ENCODE measurements at places on chromosomes 6 and 20.

DNA sequence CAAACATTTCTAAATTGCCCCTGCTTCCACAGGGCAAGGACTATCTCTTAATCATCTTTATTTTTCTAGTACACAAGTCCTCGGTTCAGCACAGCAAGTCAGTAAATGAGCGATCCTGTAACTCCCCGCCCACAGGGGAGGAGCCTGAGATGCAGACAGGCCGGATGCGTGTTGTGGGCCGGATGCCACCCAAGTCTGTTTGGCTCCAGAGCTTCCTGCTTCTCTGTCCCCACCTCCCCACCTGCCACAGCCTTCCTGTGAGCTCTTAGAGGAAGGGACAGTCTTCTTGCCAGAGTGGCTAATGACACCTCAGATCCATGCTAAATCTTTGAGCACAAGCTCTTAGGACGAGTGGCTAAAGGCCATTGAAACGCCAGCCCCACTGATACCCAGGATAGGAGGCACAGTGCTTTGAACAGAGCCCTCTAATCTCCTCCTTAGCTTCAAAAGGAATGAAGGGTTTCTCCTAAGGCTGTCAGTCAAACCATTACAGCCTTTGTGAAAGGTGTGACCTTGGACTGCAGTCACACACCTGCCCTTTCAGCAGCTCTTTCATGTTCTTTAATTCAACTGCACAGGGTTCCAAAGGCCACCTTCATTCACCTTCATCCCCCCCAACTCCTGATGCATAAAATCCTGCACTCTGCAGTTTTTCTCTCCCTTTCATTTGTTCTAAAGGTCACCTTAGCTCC is 264.3 kb downstream of the TFAP2C start:
- no peak for DNase-seq

GRCh38 chr6:11767978-11768756 is 10.4 kb downstream of the ADTRP start:
- DNase-seq = no peak

DNA sequence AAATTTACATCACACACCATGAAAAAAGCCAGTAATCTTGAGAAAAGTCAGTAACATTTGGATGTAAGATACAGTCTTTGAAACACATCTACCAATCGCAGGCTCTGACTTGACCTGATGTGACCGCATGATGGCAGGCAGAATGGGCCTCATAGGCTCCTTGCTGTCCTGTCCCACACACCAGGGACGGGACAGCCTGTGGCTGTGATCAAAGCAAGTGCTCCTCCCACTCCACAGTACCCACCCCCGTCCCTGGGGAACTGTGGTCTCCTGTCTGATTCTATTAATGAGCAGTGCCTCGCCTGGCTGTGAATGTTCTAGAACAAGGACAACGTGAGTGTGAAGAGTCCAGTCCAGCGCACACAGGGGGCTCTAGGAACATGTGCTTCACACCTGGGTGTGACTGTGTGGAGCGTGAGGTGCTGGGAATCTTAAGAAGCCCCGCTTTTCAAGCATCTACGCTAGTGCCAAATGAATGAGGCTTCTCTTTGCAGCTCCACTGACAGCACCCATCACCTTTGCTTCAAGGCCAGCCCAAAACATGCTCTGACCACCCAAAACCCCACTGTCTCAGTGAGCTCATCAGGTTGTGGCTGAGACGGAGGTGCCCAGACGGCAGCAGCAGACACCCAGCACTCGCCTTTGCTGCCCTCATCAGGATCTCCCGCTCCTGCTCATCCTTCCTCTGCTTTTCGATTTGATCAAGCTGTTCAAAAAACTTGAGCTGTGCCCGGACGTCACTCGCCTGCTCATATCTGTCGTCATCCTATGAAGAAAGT is 67.1 kb downstream of the TAF4 start:
- no peak for DNase-seq

- no peak for DNase-seq
Measured at GRCh38 chr6:9412951-9413559, 977.7 kb upstream of the SLC35B3 start.

- DNase-seq = no peak
Measured at GRCh38 chr6:155455766-155456165, at the start of gene NOX3. Gene NOX3 (minus strand): TSS chr6:155455839. CDS start chr6:155455800, 39 bp downstream.

GRCh38 chr6:106363401-106364138 is 3.1 kb downstream of the CRYBG1 start:
- no peak for DNase-seq

DNA sequence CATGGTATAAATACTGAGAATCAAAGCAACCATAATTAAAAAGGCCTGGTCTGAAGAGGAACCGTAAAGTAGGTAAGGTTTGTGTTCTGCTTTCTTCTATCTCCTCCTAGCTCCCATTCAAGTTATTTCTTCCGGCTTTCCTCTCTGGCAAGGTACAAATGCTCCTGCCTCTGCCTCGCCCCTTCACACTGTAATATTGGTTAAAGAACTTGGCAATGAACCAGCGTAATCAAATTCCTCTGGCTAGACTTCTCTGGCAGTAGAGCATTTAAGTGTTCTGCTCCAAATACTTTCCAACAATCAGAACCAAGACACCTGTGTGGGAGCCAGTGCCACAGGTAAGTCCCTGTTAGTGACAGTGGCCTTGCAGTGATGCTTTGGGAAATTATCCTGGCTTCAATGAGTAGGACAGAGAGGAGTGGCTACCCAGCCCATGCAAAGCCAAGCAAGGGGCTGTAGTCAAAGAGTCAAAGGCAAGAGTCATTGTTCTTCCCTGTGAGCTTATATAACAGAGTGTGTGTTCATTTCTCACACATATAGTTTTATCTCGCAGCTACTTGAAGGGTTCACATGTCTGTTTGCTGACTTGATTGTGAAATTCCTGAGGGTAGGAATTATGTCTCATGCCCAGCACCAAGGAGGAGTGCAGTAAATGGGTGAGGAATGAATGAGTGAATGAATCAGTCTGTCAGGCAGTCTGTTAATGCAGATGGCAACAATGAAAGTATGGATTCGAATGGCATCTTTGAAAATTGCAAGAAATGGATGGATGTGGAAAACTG is 329.3 kb downstream of the NRN1 start:
- no peak for DNase-seq

- peak; percentile 68 for DNase-seq
Measured at GRCh38 chr6:46170357-46171289, at the start of gene ENPP5. Gene ENPP5 (minus strand): TSS chr6:46170980. CDS start chr6:46168262, 2,718 bp downstream.

- DNase-seq = no peak
Measured at GRCh38 chr6:41821266-41821665, 33.8 kb downstream of the TOMM6 start.

DNA sequence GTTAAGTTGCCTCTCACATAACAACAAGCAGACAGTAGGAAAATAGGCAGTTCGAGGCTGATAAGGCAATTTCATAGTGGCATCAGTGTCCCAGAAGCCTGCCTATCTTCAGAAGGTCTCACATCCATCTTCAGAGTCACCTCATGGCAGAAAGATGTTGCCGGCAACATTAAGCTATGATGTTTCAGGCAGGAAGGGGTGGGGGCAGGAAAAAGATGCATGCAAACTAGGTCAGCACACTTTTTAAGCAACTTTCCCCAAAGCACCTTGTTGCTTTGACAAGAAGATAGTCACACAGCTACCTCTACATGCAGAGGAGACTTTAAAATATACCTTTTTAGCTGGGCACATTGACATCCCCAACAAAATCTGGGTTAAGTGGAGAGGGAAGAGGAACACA is 43.2 kb upstream of the SMIM8 start:
- no peak for DNase-seq

DNA sequence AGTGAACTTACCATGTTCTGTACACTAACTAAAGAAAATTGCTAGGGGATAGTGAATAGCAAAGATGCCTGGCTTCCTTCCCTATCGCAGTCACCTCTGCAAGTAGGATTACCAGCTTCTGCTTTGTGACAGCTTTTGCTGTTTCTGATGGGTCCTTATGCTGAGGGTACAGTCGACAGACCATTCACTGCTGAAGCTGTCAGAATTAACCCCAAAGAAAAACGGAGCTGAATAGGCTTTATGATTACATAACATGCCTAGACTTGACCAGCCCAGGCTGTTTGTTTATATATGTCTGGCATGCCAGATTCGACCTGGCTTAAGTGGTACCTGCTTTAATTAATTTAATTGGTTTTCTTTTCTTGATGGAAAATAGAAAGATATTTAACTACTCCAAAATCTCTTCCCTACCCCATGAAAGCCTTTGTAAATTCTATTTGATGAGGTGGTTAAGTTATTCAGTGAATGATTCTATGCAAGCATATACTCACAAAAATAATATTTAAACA is 21.7 kb upstream of the PRELID3B start:
- DNase-seq = no peak

DNA sequence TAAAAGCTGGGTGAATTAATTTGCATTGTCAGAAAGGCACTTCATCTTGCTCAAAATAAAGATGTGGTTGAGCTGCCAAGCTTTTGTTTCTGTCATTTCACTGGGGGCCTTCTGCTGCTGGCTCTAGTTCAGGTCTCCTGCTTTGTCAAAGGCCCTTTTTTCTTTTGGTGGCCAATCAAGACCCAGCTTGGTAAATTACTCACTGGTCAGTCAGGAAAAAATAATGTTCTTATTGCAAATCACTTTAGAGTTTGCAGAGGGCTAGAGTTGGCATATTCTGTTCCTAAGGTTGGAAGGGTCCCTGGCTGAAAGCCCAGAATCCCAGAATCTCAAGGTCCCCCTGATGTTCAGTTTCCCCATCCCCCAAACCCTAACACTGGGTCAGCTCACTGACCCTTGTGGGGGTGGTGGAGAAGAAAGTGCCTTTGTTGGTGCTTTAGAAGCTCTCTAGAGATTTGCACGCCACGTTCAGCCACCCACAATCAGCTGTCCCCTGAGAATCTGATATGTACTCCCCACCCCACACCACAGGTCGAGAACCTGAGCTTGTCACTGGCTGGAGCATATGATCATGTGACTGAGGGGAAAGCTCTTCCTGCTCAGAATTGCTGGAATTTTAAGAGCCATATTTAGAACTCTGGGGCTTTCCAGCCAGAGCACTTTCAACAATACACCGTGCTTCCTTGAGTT is 21.7 kb upstream of the BNIP5 start:
- no peak for DNase-seq

- no peak for DNase-seq
Measured at GRCh38 chr6:118523216-118523615, 24.9 kb upstream of the PLN start.

GRCh38 chr6:149320796-149321195 is 3.3 kb downstream of the TAB2 start:
- DNase-seq = no peak

DNA sequence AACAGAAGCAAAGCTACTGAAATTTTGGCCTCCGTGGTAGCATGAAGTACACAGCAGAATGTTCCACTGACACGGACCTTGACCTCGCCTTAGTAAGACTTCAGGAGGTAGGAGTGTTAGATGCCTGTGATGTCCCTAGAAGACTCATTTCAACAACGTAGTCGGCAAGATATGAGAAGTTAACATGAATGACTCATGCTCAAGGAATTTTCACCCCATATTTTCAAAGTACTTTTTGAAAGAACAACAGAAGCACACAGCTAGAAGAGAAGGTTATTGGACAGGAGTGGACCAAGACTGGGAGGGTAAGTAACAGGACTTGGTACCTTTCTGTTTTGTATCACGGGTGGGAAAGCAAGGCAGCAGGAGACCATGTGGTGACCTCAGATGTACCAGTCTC is 78.0 kb downstream of the DZANK1 start:
- no peak for DNase-seq

GRCh38 chr6:133609415-133610226 is 279.3 kb upstream of the TCF21 start:
- DNase-seq = no peak

- DNase-seq = no peak
Measured at GRCh38 chr20:44961011-44961869, 1.0 kb upstream of the TOMM34 start.

DNA sequence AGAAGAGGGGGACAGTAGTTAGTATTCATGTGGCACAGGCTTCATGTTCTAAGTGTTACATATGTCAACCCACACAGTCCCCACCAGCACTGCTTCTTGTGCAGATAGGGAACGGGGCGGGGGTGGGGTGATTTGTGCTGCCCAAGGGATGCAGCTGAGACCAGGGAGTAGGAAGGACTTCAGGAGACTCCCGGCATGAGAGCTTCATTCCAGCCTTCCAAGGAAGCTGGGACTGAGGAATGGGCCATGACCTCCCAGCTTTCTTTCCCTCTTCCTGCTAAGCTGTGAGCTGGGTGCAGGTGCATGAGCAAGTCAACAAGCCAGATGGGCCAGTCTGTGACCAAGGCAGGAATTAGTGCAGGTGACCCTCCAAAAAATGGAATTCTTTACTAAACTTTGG is 9.2 kb downstream of the BEND3 start:
- no peak for DNase-seq

- DNase-seq = no peak
Measured at GRCh38 chr20:9235518-9235917, 166.6 kb downstream of the PLCB4 start.

GRCh38 chr20:57868310-57868709 is 158.5 kb upstream of the PMEPA1 start:
- DNase-seq = no peak

DNA sequence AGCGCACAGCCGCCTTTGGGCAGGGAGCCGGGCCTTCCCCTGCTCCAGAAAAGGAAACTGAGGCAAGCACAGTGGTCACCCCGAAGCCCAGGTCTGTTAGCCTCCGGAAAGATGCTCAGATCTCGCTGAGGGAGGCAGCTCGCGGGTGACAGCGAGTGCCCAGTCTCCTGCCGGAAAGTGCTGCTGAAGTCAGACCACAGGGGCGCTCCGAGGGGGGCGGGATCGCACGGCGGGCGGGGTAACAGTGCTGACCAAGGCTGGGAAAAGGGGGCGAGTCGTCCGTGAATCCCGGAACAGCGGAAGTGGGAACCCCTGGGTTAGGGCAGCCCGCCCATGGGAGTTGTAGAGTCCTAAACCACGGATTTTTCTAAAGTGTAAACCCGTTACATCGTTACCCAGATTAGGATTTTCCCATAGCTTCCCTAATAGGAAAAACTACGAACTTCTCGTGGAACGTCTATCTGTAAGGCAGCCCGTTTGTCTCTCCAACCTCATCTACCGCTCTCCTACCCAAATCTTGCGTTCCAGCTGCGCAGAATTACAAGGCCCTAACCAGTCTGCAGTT is 504 bp downstream of the VPS16 start:
- DNase-seq = peak; percentile 41

DNA sequence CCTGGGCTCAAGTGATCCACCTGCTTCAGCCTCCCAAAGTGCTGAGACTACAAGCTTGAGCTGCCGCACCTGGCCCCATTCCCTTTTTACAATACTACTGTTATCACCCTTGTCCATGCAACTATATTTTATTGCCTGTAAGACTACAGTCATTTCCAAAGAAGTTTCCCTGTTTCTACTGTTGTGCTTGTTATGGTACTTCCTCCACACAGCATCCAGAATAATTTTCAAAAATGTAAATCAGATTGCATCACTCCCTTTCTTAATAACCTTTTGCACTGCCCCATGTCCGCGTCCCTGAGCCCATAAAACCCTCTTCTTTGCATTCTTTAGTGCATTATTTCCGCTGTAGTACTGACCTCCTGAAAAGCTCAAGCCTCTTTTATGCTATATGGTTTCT is 128.9 kb upstream of the AKIRIN2 start:
- DNase-seq = no peak

Measured in effector CD8-positive, alpha-beta T cell (primary cell).